8988T (cell line): ENCODE measurements at places on chromosomes 7 and 10.

GRCh38 chr7:155428171-155428834 is 29.6 kb upstream of the EN2 start:
- no peak for DNase-seq

DNA sequence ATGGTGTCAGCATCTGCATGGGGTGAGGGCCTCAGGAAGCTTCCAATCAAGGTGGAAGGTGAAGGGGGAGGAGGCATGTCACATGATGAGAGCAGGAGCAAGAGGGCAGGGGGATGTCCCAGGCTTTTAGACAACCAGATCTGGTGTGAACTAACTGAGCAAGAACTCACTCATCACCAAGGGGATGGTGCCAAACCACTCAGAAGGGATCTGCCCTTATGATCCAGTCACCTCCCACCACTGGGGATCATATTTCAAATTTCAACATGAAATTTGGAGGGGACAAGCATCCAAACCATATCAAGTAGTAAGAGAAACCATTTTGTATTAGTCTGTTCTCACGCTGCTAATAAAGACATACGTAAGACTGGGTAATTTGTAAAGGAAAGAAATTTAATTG is 33.6 kb downstream of the THNSL1 start:
- DNase-seq, result no peak

DNA sequence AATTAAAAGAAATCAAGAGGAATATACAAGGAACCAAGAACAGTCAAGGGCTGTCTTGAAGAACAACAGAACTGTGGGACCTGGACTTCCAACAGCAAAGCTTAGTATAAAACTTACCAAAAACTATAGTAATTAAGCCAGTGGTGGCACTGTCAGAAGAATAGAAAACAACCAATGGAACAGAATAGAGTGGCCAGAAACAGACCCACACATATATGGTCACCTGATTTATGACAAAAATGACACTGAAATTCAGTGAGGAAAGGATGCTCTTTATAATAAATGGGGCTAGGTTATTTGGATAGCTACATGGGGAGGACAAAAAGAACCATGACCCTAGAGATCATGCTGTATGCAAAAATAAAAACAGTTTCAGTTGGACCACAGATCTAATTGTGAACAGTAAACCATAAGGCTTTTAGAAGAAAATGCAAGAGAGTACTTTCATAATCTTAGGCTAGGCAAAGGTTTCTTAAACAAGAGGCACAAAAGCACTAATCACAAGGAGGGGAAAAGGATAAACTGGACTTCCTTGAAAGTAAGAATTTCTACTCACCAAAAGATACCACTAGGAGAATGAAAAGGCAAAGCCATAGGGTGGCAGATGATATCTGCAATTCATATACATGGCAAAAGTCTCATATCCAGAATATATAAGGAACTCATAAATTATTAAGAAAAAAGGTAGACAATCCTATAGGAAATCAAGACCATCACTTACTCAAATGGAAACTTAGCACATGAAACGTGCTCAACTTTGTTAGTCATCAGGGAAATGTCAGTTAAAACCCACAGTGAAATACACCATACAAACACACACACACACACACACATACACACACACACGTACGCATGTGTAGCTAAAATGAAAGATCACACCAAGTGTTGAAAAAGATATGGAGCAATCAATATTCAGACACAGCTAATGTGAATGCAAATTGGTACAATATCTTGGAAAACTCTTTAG is 20.8 kb downstream of the HYCC1 start:
- DNase-seq, result no peak

DNA sequence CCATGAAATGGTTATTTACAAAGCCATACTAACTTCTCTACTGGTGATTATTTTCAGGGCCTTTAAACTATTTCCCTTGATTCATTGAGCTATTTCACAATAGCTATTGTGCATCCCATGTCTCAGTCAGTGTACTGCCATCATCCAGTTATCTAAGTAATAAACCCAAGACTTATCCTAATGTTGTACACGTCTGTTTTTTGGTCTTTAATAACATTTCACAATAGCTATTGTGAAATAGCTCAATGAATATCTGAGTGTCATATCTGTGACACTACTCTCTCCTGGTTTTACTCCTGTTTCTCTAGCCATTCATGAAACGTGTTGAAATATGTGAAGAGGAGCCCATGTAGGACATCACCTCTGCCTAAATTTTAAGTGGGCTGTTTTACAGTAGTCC is 36.5 kb upstream of the TMEM140 start:
- no peak for DNase-seq

DNA sequence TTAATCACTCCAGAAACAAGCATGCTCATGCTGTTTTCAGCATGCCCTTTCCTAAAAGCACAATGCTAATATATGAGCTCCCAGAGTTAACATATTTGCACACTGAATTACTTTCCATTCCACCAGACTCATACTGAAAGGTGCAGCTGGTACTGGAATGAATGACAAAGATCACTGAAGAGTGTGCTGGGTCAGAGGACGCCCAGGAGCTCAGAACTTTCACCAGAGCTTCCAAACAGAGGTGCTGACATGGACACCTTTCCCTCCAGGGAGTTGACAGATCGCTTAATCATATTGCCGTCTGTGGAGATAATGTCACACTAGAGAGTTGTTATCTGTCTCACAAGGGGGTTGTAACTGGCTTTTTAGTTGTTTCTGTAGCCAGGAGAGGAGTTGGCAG is 292.9 kb downstream of the LHFPL3 start:
- no peak for DNase-seq
